ENCODE measurements at places on chromosomes 4 and X.
A peak's percentile ranks its signal among the peaks of the same experiment; 100 is the strongest.

DNA sequence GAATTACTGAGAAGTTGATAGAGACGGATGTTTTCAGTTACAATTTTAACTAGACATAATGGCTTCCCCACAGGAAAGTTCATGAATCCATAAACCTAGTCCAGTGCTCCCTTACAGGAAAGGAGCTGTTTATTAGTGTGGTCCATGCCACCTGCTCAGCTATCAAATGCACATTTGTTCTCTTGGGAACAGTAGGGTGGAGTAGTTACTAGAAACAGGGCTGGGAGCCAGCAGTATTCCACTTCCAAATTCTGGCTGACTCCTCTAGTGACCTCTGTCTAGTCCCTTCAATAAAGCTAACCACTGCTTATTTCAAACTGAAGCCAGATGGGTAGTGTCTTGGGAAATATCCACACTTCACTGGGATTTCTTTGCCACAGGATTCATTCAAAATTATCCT, 88.4 kb upstream of the TLL1 start:
- no peak for DNase-seq

- DNase-seq, result no peak
These were observed 46.6 kb upstream of the UBE2NL start for GRCh38 chrX:143837010-143837843.

DNA sequence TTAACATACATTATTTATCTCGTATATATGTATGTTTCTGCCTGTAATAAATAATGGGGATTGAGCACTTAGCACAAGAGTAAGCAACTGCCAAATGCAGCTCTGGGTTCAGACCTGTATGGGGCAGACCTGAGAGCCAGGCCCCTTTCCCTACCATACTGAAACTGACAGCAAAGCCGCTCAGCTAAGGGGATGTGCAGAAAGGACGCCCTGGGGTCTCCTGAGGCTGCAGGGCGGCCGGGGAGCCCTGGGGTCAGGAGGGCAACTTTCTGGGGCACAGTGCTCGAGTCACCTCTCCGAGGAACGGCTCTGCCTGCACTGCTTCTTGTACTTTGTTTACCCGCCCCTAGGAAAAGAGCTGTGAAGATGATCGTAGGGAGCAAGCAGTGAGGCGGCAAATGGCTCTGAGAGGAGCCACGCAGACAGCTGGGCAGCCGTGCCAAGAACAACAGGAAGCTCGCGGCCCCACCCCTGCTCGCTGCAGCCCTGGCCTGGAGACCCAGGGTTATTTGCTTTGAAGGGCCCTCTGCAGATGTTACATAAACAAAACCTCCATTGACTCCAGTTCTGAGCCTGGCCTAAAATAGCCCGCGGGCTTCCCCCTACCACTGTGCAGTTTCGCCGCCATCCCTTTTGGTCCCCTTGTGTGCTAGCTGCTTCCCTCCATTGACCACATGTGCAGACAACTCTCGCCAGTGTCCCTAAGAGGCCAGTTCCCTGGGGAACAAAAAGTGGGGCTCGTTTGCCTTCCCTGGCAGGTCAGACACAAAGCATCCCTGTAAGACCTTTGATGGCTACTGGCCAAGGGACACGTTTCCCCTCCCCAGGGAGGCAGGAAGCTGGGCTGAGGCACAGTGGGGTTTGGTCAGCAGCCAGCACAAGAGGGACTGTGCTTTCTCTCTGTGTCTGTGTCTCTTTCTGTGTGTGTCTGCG, 111.3 kb upstream of the LNX1 start:
- DNase-seq, result peak; percentile 79

DNA sequence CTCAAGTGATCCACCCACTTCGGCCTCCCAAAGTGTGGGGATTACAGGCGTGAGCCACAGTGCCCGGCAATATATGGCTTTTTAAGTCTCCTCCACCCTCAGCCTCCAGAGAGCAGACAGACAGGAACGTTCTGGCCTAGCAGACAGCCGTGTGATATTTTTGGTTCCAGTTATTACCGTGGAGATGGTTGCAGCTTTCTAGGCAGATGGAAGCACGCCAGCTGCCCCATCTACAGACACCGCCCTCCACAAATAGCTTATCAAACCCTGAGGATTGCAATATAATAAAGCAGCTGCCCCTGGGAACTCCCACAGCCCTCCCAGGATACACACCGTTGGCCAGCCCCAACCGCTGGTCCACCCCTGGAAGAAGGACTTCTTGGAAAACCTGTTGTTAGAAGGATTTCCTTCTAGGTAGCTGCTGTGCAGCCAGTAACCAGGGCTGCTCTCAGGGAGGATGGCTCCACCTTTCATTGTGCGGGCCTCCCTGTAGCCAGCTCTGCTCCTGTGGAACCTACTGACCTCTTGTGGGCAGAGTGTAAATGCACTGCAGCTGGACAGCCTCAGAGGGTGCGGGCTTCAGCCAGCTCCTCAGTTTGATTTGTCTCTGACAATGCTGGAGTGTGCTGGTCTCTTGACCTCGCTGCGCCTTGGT, 44.0 kb downstream of the SLC25A5 start:
- DNase-seq, result peak; percentile 74

GRCh38 chr4:182604161-182604622, 313.0 kb downstream of the DCTD start:
- peak; percentile 11 for DNase-seq

GRCh38 chr4:101295691-101296090, 51.6 kb downstream of the PPP3CA start:
- DNase-seq, result no peak

- peak; percentile 40 for DNase-seq
These were observed 40.4 kb downstream of the RNF212 start for GRCh38 chr4:1072830-1073446.

GRCh38 chr4:145530189-145530588, 48.5 kb downstream of the SMAD1 start:
- DNase-seq, result no peak

All from NCI-H774 (cell line).